Stimulated activated CD8-positive, alpha-beta memory T cell treated with anti-CD3 and anti-CD28 coated beads, Interleukin-4, amount 100 ng/mL, for 4 hours (primary cell): ENCODE measurements at places on chromosomes 16 and 17.
A peak's percentile ranks its signal among the peaks of the same experiment; 100 is the strongest.

GRCh38 chr16:16067127-16067526 is 117.7 kb downstream of the ABCC1 start:
- no peak for DNase-seq

DNA sequence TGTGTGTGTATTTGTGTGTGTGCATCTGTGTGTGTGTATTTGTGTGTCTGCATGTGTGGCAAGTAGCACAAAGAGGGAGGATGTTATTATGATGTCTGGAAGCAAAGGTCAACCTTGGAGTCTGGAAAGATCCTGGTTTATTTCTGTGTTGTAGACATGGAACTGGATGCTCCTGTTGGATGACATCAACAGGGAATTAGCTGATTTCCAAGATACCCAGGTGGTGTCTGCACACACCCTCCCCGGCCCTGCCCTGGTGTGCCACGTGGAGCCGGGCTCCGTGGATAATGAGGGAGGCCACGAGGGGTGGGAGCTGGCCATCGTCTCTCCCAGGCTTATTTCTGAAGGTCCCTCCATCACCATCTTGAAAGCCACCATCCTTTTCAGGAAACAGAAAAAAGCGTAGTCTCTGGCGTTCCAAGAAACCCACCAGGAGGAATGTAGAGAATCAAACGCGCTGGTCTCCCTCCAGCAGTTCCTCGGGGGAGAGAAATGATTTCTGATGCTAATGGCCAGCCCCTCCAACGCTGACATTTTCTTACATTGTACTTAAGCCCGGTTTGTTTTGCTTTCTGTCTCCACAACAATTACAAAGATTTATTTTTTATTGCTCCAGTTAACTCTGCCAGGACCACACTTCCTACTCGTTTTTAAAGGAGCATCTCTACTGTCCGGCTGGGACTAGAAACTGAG is 93.3 kb downstream of the FOXL1 start:
- no peak for DNase-seq

GRCh38 chr16:11520442-11520841 is 66.3 kb downstream of the LITAF start:
- DNase-seq, result no peak

DNA sequence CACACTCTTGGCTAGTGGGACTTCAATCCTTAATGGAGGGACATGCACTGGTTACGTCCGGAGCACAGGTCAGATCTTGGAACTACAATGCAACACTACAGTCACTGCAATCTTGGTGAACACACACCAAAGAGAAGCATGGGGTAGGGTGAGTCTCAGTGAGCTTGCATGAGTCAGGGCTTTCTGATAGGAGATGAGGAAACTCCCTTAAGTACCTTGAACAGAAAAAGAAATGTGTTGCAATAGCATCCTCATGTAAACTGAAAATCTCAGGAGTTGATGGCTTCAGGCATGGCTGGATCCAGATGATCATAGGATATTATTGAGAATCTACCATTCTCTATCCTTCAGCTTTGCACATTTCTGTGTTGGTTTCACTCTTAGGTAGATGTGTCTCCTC is 54.1 kb downstream of the CES1 start:
- DNase-seq, result no peak

DNA sequence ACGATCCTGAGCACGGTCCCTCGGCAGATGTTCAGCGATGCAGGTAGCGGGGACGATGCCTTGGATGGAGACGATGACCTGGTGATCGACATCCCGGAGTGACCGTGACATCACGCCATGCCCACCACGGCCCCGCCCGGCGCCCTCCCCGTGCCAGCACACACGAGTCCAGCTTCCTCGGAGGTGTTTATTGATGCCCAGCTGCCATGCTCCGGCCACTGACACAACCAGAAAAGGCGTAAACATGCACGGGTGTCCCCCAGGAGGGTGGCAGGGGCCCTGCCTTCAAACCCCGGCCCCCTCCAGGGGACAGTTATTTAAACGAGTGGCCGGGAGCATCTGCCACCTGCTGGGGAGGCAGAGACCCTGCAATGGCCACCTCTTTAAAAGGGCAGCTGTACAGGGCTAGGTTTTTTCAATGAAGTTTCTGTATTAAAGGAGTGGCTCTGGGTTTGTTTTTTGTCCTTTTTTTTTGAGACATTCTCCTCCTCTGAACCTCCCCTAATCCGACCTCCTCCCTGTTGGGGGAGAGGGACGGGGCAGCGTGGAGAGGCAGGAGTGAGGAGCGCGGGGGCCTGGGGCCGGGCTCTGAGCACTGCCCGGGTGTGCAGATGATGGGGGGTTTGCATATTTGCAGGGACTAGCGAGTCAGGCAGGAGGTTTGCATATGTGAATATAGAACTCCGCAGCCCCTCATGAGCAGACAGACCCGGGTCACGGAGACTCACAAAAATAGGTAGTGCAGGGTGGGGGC is 5.3 kb downstream of the DOC2A start:
- no peak for DNase-seq

GRCh38 chr16:181565-182021 is 1.3 kb downstream of the HBQ1 start:
- peak; percentile 69 for DNase-seq

DNA sequence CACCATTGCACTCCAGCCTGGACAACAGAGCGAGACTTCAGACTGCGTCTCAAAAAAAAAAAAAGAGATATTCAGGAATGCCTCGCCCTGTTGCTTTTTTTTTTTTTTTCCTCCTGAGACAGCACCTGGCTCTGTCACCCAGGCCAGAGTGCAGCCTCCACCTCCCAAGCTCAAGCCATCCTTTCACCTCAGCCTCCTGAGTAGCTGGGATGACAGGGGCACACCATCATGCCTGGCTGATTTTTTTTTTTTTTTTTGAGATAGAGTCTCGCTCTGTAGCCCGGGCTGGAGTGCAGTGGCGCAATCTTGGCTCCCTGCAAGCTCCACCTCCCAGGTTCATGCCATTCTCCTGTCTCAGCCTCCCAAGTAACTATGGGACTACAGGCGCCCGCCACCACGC is 8.0 kb downstream of the PHAF1 start:
- no peak for DNase-seq

DNA sequence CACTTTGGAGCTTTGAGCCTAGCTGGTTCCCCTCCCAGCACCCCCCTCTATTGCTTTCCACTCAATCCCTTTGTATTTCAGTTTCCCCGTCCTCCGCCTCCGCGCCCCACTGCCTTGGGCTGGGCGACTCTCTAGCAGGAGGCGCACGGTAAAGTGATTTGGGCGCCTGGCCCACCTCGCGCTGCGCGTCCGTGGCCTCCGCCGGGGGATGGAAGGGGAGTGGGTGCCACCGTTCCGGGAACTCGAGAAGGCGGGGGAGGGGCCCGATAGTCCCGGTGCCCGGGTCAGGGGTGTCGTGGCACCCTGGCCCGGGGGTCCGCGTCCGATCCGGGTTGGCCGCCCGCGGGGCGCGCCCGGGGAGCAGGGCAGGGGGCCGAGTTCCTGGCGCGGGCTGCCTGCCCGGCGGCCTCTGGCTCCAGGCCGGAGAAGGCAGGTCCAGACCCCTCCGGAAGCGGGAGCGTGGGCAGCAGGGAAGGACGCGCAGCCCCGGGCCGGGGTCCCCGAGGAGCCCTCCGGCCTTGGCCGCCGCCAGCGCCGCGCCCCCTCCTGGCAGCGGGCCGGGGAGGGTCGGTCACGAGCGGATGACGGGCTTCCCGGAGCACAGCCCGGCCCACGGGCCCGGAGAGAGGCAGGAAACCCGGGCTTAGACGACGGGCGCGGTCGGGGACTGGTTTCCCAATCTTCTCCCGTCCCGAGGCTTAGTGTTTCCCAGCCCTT is 15.8 kb downstream of the MEOX1 start:
- no peak for DNase-seq

- DNase-seq, result no peak
Observed at GRCh38 chr16:30397056-30397455, 1.8 kb downstream of the ZNF48 start.

DNA sequence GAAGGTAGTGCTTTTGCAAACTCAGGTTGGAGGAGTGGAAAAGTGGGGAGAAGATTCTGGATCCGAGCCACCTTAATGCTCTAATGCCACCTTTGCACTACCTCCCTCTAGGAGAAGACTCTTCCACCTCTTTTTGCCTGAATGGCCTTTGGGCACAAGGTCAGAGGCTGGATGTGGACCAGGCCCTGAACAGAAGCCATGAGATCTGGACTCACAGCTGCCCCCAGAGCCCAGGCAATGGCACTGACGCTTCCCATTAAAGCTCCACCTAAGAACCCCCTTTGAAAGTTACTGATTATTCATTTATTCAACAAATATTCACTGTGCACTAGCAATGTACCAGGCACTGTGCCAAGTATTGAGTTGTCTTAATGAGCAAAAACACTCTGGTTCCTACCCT is 3.2 kb downstream of the SHBG start:
- DNase-seq, result no peak

- DNase-seq, result no peak
Observed at GRCh38 chr16:629185-629832, 1.5 kb upstream of the WFIKKN1 start.

- no peak for DNase-seq
Observed at GRCh38 chr16:57821149-57821971, 19.1 kb upstream of the KIFC3 start.

GRCh38 chr17:3907483-3908216 is 8.6 kb downstream of the P2RX1 start:
- DNase-seq, result no peak

DNA sequence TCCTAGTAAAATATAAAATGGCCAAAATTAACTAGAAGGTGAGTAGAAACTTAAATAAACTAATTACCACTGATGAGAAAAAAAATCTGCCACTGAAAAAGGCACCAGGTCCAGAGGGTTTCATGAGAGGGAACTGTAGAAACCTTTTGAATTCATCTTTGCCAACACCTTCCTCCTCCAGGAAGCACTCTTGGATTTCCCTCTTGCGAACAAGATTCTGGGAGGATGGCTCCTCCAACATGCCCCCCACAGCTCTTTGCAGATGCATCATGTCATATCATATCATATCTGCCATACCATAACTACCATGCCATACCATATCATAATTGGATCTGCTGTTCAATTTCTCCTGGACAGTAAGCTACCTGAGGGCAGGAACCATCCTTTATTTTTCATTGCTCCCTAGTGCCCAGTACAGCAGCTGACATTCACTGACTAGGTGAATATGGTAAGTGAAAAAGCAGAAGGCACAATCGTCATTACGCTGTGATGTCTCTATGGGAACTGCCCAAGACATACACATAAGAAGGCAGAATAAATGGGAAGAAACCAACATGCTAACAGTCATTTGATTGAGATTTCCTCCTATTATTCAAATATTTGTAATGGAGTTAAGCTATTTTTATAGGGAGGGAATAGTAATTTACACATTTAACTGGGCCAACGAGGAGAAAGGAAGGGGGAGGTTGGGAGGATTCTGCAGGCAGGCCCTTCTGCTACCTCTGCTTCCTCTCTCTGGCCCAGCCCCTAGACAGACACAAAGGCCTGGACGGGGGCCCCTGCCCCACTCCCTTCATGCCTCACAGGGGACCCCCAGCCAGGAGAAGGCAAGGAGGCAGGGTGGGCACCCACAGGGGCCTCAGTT is 110.1 kb upstream of the SMURF2 start:
- no peak for DNase-seq

DNA sequence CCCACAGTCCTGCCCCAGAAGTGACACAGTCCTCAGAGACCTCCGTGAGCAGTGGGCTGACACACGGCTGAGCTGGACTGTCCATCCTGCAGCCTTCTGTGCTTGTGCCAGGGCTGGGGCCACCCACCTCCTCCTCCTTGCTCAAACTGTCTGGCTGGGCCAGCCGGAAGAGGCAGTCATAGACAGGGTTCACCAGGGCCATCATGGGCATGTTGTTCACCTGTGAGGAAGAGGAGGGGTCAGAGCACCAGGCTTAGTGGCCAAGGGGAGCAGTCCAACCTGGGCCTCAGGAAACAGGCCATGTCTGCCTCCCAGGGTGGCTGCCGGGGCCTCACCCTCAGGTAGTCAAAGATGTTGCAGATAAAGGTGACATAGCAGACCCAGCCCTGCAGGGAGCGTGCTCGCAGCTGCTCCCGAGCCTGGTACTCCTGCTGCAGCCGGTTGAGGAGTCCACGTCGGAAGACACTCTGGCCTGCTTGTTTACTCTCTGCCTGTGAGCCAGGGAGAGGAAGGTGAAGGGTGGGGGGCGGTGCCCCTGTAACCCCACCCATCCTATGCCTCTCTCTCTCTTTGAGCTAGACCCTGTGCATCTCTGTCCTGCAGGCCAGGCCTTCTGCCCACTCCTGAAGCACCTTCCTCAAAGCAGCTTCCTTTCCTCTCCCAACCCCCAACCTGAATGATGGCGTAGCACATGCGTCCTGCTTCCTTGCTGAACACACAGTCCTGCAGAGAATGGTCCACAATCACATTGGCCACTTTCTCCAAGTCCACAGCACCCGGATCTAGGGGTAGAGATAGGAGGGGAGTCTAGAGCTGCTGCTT is 3.4 kb downstream of the MIF4GD start:
- no peak for DNase-seq

- DNase-seq, result no peak
Observed at GRCh38 chr17:64148699-64149098, 18.8 kb upstream of the ERN1 start.

DNA sequence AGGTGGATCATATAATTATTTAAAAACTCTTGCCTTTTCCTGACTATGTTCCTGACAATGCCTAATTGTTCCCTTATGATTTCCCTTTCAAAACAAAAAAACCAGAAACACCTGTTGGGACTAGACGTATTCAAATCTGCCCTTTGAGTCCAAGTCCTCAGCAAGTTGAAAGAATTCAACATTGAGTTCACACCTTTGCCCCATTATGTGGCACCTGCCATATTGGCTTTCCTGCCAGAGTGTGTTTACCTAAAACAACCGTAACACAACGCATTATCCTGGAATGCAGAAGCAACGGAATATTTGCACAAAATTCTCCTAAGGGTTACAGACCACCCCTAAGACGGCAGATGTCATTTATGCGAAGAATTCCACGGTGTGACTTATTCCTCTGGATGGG is 105.9 kb downstream of the ZFHX3 start:
- no peak for DNase-seq

DNA sequence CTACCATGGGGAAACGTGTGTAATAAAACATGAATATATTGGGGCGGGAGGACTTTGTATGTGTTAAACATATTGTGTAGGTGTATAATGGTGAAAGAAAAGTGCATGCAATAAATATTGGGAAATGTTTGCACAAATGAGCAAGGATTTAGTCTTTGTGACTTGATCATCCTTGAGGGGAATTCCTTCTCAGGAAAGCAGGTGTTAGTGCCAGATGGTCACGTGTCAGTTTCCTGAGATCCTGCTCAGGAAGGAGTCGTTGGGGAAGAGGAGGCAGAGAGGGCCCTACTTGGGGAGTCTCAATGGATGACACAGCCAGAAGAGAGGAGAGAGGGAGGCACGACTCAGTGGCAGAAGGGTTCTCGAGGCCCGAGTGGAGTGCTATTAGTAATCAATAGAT is 53.2 kb downstream of the MSI2 start:
- DNase-seq, result no peak

GRCh38 chr16:85979605-85980004 is 80.6 kb downstream of the IRF8 start:
- DNase-seq, result no peak

DNA sequence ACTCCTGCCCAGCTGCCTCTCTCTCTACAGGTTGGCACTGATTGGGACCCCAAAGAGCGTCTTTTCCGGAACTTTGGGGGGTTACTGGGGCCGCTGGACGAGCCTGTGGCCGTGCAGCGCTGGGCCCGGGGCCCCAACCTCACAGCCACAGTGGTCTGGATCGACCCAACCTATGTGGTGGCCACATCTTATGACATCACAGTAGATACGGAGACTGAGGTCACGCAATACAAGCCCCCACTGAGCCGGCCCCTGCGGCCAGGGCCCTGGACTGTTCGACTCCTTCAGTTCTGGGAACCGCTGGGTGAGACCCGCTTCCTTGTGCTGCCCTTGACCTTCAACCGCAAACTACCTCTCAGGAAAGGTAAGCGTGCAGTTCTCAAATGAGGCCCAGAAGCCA is 12.3 kb downstream of the XYLT2 start:
- DNase-seq, result no peak

GRCh38 chr16:70540994-70541393 is 17.4 kb downstream of the SF3B3 start:
- DNase-seq, result no peak
